Cardiac septum (tissue), 1 donor: ENCODE measurements at places on chromosomes 7 and 10.

GRCh38 chr7:122719010-122719578 is 16.4 kb upstream of the RNF148 start:
- DNase-seq, result no peak

- DNase-seq, result no peak
Measured at GRCh38 chr7:12713625-12714378, 26.4 kb downstream of the ARL4A start.

GRCh38 chr7:99562832-99563231 is 4.4 kb downstream of the ZNF655 start:
- DNase-seq, result no peak

GRCh38 chr10:105159268-105159667 is 518.2 kb downstream of the SORCS3 start:
- DNase-seq, result no peak

- DNase-seq, result no peak
Measured at GRCh38 chr10:79356104-79356503, 8.8 kb downstream of the PPIF start.

DNA sequence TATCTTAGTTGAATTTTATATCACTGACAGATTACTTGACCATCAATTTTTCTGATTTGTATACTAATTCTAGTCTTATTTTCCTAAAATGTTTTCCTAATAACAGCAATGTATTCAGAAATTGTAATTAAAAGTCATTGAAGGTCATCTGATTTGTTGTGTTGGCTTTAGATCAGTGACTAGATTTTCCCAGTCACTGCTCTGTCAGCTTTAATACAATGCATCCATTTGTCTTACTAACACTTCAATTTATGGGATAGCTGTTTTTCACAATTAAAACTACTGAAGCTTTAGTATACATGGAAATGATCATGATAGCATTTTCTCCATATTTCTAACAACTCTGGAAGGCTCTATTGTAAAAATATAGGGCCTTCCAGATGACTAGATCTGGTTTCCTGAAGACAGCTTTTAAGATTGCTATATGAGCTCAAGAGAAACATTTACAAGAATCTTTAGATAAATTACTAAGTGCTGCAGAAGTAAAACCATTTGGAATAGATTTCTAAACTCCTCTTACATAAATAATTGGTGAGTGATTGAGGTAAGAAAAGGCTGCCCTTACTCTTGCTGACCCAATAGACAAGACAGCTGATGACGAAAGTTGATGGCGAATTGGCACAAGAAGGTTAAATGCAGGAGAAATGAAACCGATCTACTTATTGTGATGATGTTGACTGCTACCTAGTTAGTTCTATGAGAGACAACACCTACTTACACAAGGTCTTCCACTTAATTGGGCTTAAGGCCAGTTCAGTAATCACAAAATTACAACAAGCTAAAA is 74.1 kb downstream of the LRRTM3 start:
- DNase-seq, result no peak

- no peak for DNase-seq
Measured at GRCh38 chr10:107215681-107216080, 51.2 kb upstream of the SORCS1 start.

DNA sequence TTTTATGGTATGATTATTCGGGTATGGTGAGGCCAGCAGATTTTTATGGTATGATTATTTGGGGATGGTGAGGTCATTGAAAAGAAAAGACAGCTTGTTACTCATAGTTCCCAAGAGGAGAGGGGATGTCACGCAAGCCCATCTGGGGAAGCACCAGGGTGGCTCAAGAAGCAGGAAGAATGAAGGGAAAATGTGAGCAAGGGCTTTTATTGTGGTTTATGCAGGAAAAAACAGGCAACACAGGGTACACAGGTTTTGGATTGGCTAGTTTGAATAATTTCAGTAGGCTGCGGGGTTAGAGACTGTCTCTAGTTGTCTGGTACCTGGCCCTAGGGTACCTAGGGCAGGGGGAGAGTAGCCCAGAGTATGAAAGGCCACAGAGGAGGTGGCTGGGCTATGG is 26.8 kb upstream of the DGKI start:
- DNase-seq, result no peak

DNA sequence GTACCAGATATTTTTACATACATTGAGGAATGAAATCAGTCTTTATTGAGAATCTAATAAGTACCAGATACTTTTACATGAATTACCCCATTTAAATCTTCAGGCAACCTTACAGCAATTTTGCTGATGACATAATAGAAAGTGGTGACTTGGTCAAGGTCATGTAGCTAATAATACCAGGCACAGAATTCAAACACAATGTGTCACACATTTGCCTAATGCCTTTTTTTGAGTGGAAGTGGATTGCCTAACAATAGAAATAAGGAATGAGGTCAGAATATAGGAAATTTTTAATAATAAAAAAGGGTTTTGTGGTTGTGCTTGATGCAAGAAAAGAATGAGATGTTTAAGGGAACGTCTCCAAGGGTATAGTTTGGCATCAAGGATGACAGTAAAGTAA is 466.6 kb upstream of the IGFBP3 start:
- DNase-seq, result no peak

GRCh38 chr10:132065491-132066105 is at the start of gene JAKMIP3:
Gene JAKMIP3, plus strand, starts transcription at chr10:132065946. Its CDS starts 38,863 bp downstream, at chr10:132104809.
- DNase-seq, result peak; percentile 74

DNA sequence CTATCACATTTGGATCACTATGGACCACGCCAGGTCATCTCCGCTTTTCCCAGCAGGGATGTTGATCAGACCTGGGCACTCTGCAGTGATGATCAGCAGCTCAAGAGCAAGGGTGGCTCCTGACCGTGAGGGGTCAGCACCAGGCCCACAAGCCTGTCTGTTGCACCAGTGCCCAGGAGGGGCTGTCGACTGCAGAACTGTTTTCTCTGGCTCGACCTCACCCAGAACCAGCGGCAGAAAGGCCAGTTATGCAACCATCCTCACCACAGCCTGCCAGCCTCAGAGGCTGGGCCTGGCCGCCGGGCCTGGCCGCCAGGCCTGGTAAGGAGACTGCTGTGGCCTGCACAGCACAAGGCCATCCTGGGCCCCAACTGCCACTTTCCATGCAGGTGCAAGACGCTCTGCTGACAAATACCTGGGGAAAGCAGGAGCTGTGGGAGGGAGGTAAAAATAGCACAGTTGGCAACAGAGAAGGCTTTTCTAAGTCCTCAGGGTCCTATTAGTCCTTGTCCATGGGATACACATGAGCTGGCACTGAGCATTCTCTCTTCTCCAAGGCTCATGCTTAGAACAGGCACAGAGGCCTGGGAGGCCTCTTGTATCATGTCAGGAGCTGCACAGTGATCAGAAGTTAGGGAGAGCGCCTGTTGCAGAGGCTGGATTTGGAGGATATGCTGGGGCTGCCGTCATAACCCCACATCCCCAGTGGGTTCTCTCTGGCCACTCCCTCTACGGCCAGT is 17.5 kb downstream of the KCNMA1 start:
- DNase-seq, result peak; percentile 73

DNA sequence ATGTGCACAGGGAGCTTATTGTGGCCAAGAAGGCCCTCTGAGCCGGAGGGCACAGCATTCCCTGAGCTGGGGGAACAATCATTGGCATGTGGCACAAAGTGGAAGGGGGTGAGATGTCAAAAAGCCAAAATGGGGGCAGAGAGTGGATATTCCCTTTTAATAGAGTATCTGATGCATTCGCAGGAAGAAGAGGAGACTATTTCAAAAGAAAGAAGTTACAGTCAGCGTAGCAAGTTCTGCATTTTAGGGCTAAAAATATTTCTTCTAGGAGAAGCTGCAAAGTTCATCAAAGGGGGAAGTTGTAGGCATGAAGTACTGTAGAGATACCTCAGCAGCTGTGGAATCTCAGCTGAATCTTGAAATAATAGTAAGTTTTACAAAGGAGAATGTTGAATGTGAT is 136.0 kb upstream of the WDR11 start:
- DNase-seq, result no peak

GRCh38 chr7:74197449-74198124 is 12.2 kb upstream of the LAT2 start:
- no peak for DNase-seq

DNA sequence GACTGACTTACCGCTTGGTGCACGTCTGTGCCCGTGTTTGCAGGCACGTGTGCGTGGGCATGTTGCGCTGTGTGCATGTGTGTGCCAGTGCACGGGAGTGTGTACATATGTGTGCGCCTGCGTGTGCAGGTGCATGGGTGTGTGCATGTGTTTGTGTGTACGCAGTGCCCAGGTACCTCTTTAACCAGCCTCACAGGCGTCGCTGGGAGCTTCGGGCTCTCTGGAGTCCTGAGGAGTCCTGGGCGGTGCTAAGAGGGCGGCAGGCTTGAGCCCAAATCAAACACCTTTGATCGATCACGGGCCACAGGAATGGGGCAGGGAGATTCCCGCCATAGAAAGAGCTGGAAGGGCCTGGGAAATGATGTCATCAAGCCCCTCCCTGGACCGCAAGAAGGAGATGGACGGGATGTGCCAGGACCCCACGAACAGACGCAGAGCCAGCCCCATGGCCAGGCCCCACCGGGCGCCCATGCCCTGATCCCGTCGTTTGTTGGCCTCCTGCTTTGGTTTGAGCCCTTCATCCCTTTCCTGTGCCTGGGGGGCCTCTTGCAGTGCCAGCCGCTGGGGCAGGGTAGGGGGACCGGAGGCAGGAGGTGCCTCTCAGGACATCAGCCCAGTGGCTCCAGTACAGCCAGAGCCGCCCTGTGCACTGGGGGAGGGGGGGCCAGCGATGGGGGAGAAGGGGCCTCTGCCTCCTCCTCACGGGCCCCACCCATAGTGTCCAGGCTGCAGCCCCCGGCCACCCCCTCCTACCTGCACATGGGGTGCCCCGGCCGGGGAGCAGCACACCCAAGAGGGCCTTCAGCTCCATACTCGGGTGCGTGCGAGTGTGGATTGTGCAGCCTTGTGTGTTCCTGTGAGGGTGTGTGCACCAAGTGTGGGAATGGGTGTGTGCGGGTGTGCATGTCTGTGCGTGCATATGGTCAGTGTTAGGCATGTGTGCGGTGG is 5.8 kb downstream of the KNDC1 start:
- peak; percentile 69 for DNase-seq

DNA sequence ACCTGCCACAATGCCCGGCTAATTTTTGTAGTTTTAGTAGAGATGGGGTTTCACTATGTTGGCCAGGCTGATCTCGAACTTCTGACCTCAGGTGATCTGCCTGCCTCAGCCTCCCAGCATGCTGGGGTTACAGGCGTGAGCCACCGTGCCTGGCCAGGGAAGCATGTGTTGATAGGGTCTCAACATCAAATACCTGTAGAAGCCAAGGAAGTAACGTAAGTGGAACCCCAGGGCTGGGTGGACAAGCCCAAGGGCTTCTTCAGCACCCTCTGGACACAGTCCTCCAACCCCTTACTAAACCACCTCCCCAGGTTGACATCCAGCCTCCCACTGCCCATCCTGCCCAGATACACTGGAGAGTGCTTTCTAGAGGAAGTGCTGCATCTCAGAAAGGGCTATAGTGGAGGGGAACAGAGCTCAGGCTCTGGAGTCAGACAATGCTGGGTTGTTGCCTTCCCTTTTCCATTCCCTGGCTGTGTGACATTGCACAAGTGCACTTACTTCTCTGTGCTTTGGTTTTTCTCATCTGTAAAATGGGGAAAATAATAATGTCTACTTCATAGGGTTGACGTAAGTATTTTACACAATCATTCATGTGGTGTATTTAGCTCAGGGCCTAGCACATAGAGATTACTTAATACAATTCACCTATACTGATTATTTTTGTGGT is 73.9 kb upstream of the KAT6B start:
- no peak for DNase-seq

GRCh38 chr7:123622660-123623386 is 21.2 kb downstream of the ASB15 start:
- DNase-seq, result no peak

GRCh38 chr10:30827531-30828120 is 198.1 kb upstream of the LYZL2 start:
- DNase-seq, result no peak

- no peak for DNase-seq
Measured at GRCh38 chr7:50599385-50599784, 34.2 kb upstream of the DDC start.

DNA sequence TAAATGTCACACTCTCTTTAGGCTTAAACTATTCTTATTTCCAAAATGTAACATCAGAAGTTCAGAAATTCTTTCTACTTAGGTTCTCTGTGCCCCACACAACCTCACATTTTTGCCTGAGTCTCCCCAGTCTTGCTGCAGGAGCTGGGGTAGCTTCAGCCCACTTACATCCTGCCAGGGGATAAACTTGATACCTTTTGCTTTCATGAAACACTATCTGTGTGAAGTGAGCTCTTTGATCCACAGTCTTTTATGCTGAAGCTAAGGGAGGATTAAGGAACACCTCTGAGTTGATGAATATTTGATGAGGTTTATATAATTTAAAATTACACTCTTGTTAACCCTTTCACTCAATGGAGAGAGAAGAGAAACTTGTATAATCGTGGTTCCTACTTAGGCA is 341.0 kb downstream of the AUTS2 start:
- DNase-seq, result no peak

GRCh38 chr10:104445359-104445758 is 91.7 kb downstream of the CFAP58 start:
- no peak for DNase-seq

DNA sequence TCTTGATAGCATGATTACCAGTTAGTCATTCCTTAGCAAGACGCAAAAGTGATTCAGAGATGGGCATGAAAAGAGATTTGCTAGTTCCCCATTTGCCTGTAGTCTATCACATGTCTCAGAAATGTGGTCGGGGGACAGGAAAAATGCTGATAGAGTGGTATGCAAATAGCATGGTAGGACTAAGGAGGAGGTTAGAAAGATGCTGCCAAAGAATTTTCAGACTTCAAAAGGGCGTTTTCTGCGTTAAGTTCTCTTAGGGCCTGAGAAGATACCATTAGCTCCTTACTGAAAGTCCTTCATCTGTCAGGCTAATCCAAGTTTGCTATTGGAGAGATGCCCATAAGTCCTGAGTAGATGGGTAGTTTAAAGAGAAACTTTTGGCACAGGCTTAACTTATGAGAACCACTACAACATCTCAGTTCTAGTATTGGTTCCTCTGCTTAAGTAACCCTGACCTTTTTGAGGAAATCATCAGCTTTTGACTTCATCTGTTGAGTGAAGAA is 2.7 kb downstream of the CALD1 start:
- DNase-seq, result no peak

GRCh38 chr7:157004521-157005455 is 5.7 kb downstream of the MNX1 start:
- DNase-seq, result no peak

- DNase-seq, result no peak
Measured at GRCh38 chr10:110410329-110411046, 87.2 kb upstream of the DUSP5 start.
